ENCODE measurements at places on chromosomes 3 and 15.

DNA sequence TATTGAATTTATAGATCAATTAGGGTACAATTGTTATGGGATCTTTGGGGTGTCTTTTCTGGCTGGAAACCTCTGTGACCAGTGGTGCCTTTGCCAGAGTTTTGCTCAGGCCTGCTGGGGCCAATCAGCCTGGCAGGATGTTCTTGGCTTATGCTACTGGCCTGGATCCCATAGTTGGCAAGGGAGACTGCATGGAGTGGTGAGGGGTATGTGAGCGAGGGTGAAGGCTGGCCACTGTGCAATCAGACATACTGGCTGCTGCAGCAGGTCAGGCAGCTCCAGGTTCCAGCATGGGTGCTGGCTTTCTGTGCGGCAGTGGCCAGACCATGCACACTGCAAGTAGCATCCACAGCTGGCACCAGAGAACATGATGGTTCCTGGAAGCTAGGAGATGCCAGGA is 1053.2 kb upstream of the GBE1 start:
- no peak for DNase-seq

- DNase-seq = no peak
Observed at GRCh38 chr15:80706161-80706560, 11.1 kb downstream of the ABHD17C start.

DNA sequence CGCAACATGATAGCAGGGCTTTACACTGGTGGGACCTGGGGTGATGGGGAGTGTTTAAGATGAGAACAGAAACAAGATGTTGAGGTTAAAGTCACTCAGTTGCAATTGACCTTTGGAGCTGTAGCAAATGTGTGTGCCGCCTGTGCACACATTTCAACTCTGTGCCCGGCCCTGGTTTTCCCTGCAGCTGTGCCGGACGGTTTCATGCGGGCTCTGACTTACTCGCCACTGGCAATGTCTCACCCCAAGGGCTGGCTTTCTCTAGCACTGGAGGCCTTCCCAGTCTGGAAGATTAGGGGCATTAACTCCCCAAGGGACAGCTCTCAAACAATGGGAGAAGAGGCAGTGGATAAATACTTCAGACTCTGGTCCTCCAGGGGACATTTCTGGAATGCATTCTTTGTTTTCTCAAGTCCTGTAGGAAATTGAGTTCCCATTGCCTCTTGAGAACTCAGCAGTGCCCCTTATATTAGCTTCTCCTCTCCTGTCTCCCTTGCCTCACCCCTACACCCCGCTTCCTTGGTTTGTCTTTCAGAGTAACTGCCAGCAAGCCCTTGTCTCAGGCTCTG is 152.5 kb downstream of the EDEM1 start:
- DNase-seq = no peak

GRCh38 chr3:124995460-124995994 is 60.3 kb downstream of the HEG1 start:
- peak; percentile 48 for DNase-seq

DNA sequence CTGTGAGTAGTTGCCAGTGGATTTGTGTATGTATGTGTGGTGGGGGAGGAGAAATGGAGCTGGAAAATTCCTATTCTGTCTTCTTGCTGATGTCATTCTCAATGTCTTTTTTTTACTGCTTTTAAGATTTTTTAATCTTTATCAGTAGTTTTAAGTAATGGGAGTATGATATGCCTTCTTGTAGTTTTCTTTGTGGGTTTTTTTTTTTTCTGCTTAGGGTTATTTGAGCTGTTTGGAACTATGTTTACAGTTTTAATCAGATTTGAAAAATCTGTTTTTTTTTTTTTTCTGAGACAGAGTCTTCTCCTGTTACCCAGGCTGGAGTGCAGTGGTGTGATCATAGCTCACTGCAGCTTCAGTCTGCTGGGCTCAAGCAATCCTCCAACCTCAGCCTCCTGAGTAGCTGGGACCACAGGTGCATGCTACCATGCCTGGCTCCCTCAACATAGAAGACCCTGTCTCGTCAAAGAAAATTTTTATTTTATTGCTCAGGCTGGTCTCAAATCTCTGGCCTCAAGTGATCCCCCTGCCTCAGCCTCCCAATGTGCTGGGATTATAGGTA is 37.1 kb downstream of the RPL39L start:
- DNase-seq = no peak

DNA sequence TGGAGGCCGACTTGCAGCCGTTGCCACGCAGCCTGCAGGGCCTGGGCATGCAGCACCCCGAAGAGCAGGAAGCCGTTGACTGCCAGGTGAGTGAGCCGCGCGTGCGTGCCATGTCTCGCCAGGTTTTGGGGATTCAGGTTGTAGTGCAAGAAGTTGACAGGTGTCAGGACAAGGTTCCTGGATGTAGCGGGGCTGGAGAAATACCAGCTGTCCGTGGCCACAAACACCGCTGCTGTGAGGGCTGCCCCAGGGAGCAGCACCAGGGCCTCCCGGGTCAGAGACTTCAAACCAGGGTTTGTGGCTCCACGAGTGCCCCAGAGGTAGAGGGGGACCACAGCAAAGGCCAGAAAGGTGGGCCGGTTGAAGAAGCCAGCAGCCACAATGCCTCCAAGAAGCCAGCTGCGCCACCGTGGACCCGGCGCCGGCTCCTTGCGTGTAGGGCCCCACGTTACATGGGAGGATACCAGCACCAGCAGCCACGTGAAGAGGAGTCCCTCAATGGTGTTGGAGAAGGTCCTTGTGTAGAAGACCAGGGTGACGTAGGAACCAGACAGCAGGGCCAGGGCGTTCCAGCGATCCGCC is 5.6 kb upstream of the NCBP2 start:
- no peak for DNase-seq

DNA sequence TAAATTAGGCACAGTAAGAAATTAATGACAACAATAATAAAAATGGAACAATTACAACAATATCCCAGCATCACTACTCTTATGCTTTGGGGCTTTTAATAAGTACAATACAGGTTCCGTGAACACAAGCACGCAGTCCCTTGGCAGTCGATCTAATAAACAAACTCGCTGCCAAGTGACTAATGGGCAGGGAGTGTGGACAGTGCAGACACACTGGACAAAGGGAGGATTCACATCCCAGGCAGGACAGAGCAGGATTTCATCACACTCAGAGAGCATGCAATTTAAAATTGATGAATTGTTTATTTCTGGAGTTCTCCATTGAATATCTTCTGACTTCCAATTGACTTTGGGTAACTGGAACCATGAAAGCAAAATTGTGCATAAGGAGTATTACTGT is 524.1 kb upstream of the CFAP20DC start:
- no peak for DNase-seq

GRCh38 chr15:100520132-100520921 is 8.4 kb downstream of the CERS3 start:
- DNase-seq = no peak

DNA sequence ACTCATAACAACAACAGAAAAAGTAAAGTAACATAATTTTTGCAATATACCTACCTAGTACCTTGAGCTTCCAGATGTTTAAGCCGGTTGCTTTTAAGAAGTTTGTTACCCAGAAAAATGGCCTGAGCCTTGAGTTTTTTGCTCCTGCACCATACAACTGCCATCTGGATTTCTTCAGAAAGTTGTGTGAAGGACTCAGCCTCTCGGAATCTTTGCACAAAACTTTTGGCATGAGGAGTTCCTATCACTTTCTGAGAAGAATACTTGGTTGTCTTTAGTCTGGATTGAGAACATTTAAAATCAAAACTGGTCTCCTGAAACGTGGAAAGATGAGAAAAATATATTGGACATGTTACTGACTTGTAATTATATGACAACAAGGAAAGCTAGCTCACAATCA is 17.3 kb downstream of the GTPBP8 start:
- no peak for DNase-seq

DNA sequence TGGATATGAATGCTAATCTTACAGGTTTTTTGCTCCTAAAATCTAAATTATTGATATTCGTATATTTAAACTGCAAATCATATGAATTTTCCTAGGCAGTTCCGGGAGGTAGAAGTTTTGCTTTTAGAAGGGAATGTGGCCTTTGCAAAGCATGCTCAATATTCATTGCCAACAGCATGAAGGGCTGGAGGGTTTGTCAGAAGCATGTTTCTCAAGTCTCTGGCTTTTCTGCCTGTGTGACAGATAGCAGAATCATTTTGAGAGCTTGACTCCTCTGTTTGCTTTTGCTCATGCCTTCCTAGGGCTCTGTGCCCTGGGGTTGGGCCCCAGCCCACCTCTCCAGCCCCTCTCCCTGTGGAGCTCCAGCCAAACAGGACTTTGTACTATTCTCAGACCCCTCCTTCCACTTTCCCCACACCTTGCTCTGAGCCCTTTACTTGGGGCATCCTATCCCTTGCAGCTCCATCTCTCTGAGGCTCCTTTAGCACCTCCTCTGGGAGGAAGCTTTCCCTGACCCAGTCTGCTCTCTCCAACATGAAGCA is 91.3 kb downstream of the ARNT2 start:
- no peak for DNase-seq

DNA sequence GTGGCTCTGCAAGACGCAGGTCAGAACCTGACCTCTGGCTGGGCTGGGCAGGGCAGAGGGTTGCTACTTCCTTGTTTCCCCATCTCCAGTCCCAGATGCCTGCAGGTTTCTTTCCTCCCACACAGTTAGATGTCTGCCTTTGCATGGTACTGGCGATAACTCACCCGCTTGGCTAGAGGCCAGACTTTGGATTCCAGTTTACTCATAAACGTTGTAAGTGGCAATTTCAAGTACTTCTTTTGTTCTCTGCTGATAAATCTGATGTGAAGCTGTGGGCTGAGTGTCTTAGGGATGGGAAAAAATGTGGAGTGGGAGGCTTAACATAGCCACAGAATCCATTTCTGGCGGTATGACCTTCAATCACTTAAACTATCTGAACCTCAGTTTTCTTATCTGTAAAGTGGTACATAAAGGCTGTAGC is 194.2 kb downstream of the EBLN2 start:
- DNase-seq = no peak

DNA sequence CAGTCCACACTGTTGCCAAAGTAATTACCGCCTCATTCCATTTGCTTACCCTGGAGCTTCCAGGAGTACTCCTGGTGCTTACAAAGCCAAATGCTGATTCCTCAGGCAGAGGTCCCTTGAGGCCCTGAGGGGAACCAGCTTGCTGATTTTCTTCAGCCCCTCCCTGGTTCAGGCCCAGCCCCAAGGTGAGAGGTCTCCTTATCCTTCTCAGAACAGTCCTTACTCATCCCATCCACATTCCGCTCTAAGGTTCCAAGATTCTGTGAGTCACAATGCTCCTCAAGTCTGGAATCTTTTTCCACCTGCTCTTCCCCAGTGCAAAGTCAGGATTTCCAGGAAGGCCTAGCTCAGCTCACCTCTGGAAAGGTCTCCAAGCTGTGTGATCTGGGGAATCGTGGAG is 1.8 kb upstream of the ATP10A start:
- DNase-seq = no peak

GRCh38 chr3:141380279-141380678 is 12.0 kb downstream of the ZBTB38 start:
- DNase-seq = no peak

- DNase-seq = no peak
Observed at GRCh38 chr3:177300842-177301241, 103.6 kb upstream of the TBL1XR1 start.

DNA sequence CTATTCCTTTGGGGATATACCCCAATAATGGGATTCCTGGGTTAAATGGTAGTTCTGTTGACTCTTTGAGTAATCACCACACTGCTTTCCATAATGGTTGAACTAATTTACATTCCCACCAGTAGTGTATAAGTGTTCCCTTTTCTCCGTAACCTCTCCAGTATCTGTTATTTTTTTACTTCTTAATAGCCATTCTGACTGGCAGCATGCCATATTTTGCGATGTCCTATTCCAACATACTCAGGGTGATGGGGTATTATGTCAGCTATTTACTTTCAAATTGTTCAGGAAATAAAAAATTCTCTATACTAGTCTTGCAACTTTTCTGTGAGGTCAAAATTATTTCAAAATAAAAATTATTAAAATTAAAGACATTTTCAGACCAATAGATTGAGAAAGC is 9.1 kb upstream of the PARP14 start:
- DNase-seq = no peak

DNA sequence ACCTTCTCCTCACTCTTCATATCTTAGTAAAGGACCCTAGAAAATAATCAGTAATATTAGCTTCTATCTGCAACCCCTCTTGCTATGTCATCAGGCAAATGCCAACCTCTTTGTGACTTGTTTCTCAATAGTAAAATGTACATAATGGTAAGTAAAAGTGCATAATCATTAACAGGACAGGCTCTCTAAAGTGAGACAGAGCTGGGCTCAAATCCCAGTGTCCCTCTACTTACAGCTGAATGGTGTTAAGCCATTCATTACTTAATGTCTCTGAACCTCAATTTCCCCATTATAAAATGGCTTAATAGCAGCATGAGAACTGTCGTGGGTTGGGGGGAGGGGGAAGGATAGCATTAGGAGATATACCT is 62.6 kb upstream of the ATP11B start:
- no peak for DNase-seq

GRCh38 chr3:23271876-23272741 is 69.0 kb downstream of the UBE2E2 start:
- DNase-seq = no peak

- no peak for DNase-seq
Observed at GRCh38 chr3:173249457-173249856, 108.4 kb upstream of the SPATA16 start.

- no peak for DNase-seq
Observed at GRCh38 chr3:59775106-59775505, 725.3 kb upstream of the CFAP20DC start.

GRCh38 chr3:3170998-3171397 is 8.5 kb downstream of the CRBN start:
- DNase-seq = peak; percentile 46

DNA sequence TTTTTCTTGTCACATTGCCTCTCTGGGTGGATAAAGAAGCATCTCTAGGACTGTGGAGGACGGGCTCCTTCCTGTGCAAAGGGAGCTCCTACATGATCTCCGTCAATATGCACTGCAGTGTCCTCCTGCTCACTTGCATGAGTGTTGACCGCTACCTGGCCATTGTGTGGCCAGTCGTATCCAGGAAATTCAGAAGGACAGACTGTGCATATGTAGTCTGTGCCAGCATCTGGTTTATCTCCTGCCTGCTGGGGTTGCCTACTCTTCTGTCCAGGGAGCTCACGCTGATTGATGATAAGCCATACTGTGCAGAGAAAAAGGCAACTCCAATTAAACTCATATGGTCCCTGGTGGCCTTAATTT is 478 bp downstream of the GPR15 start:
- DNase-seq = no peak

DNA sequence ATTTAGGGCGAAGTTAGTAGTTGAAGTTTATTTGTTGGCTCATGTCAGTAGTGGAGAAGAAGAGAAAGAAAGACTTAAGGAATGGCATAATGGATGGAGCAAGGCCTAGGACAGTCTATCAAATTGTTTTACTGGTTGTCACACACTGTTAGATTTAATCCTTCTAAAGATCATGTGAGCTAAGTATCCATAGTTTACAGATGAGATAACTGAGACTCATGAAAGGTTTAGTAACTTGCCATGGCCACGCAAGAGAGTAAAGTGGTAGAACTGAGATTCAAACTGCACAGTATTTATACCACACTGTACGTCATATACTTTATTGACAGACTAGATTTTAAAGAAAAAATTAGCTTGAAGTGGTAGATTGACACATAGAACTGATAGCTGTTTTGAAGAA is 11.4 kb downstream of the SPRED1 start:
- no peak for DNase-seq

- no peak for DNase-seq
Observed at GRCh38 chr3:5331567-5332269, 144.2 kb downstream of the EDEM1 start.

Data from CD4-positive, alpha-beta memory T cell (primary cell).